Activated CD4-positive, alpha-beta T cell treated with anti-CD3 and anti-CD28 coated beads for 36 hours (primary cell): ENCODE measurements at places on chromosomes 1 and 21. TPM values are rescaled to one million over a fixed set of nuclear protein-coding genes. Genes with fewer than 3 reads are reported as not detected.

- no peak overlapping the region for H3K27ac ChIP-seq
- no peaks in the 10 kb centered on the region for H3K27me3 ChIP-seq
- H3K36me3 ChIP-seq = no peaks in the 10 kb centered on the region
- no peaks in the 10 kb centered on the region for H3K4me1 ChIP-seq
- H3K4me3 ChIP-seq = no peak overlapping the region
Observed at GRCh38 chr21:14697769-14698168, 151.7 kb upstream of the SAMSN1 start.

GRCh38 chr1:111283838-111284237, 6.8 kb upstream of the CHIA start:
- H3K36me3 ChIP-seq = no peaks in the 10 kb centered on the region
- DNase-seq = no peak
- no peak overlapping the region for H3K27ac ChIP-seq
- peaks cover 2% of the 10 kb centered on the region for H3K4me1 ChIP-seq

DNA sequence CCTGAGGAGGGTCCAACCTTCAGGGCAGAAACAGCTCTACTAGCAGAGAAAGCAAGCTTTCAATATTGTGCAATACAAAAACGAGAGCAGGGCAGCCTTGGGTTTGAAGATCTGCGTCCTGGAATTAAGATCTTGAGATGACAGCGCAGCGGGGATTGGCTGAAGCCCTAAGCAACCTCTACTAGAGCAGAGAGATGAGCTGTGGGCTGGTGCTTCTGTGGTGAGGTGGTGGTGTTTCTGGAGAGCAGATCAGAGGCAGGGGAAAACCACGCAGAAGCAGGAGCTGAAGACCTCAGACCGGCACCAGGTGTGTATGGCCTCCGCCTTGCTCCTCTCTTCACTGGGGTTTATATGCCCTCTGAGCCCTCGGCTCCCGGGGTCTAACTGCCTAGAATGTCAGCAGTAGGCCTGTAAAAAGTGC, 12.5 kb downstream of the TRAF3IP3 start:
- H3K4me3 ChIP-seq = no peak overlapping the region
- peak; percentile 94 for DNase-seq

ADCY10 gene
- total RNA-seq = 0.11 TPM

CCSAP gene
- total RNA-seq = 8.4 TPM

GRCh38 chr1:24315391-24315790, 3.8 kb upstream of the GRHL3 start:
- H3K4me1 ChIP-seq = peaks cover 20% of the 10 kb centered on the region
- DNase-seq = no peak
- H3K27me3 ChIP-seq = peaks cover 35% of the 10 kb centered on the region
- no peak overlapping the region for H3K27ac ChIP-seq

GRCh38 chr1:86382878-86383277, 13.2 kb downstream of the ODF2L start:
- no peak overlapping the region for H3K4me3 ChIP-seq
- H3K27ac ChIP-seq = peak overlapping the region; percentile 31
- no peaks in the 10 kb centered on the region for H3K27me3 ChIP-seq
- peaks cover 10% of the 10 kb centered on the region for H3K4me1 ChIP-seq
- H3K36me3 ChIP-seq = peaks cover 6% of the 10 kb centered on the region

IL23R gene
- 7.1 TPM for total RNA-seq

GRCh38 chr1:226520640-226521355, 27.8 kb upstream of the STUM start:
- H3K36me3 ChIP-seq = no peaks in the 10 kb centered on the region
- H3K4me1 ChIP-seq = no peaks in the 10 kb centered on the region
- no peak overlapping the region for H3K4me3 ChIP-seq

DNA sequence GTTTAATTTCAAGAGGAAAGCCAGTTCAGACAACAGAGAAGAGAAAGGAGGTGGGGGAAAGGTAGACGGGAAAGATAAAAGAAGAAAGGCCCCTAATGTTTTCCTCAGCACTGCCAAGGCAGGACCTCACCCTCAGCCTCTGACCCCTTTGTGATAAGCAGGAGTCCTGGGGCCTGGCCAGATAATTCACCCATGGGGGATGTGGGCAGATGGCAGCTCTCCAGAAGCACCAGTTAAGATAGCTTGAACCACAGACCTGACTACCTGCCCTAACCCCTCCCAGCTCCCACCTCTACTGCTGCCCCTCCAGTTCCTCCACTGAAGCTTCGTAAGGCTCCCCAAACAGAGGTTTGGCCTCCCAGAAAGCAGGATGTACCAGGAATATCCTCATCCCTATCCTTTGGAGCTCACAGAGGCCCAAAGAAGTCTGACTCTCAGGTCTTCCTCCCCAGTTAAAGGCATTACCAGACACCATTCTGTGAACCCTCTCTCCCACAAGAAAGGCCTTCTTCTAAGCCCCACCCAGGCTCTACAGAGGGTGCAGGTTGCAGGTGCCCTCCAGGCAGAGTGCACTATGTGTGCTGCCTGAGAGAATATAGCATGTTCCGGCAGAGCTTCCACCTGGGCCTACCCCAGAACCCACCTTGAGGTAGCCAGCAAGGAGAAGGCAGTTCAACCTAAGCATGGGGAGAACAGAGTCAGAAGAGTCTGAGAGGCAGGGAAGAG, 9.2 kb upstream of the SNAPIN start:
- peak overlapping the region; percentile 62 for H3K27ac ChIP-seq
- no peak for DNase-seq
- H3K27me3 ChIP-seq = no peaks in the 10 kb centered on the region
- no peak overlapping the region for H3K4me3 ChIP-seq

DNA sequence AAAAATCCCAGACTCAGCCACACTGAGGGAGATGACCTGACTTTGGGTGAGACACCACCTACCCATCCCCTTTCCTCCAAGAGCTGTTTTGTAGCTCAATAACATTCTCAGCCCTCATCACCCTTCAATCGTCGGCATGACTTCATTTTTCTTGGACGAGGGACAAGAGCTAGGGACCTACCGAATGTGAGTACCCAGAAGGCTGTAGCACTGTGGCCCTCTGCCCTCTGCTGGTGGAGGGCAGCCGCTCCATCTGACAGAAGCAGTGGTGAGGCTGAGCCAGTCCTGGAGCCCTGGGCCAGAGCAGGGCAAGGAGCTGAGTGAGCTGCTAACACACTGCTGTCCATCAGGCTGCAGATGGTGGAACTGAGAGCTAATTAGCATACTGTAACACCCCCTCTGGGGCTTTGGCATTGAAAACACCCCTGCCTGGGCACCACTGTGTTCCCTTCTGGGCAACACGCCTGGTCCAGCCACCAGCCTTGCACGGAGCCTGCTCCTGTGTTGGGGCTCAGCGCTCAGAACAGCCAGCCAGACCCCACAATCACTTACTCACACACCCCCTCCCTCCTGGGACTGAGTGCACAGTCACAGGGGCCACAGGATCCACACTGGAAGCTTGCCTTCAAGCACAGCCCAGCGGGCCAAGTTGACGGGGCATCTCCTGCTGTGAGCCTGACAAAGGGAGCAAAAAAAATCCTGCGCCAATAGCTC, 18.3 kb upstream of the ALPL start:
- H3K27me3 ChIP-seq = peaks cover 10% of the 10 kb centered on the region
- no peak overlapping the region for H3K4me3 ChIP-seq
- H3K4me1 ChIP-seq = peaks cover 8% of the 10 kb centered on the region

DNA sequence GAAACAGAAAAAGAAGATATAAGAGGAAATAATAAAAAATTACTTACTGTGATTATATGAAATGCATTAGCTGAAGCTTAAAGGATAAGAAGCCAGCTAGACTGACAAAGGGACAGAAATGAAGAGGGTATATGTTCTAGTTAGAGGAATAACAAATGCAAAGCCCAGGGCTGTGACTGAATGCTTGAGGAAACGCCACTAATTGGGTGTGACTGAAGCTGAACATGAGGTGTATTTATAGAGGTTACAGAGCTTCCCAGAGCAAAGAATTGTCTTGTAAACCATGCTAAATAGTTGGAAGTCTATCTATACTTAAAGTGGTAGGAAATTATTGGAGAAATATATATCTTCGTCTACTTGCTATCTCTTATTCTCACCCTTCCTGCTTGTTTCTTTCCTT, 77.7 kb upstream of the PLPPR5 start:
- H3K36me3 ChIP-seq = no peaks in the 10 kb centered on the region
- H3K27ac ChIP-seq = no peak overlapping the region
- DNase-seq = no peak
- no peak overlapping the region for H3K4me3 ChIP-seq
- no peaks in the 10 kb centered on the region for H3K4me1 ChIP-seq
- H3K27me3 ChIP-seq = no peaks in the 10 kb centered on the region

GRCh38 chr1:156559086-156559796, 13.1 kb downstream of the IQGAP3 start:
- DNase-seq = no peak
- H3K36me3 ChIP-seq = no peaks in the 10 kb centered on the region
- no peak overlapping the region for H3K4me3 ChIP-seq
- H3K27me3 ChIP-seq = no peaks in the 10 kb centered on the region

ALPL gene
- total RNA-seq = not detected

GRCh38 chr1:238340989-238341388, 450.3 kb upstream of the ZP4 start:
- DNase-seq = no peak
- no peaks in the 10 kb centered on the region for H3K27me3 ChIP-seq
- no peaks in the 10 kb centered on the region for H3K4me1 ChIP-seq
- no peak overlapping the region for H3K27ac ChIP-seq
- no peak overlapping the region for H3K4me3 ChIP-seq
- H3K36me3 ChIP-seq = no peaks in the 10 kb centered on the region

- no peaks in the 10 kb centered on the region for H3K27me3 ChIP-seq
- no peak overlapping the region for H3K27ac ChIP-seq
- no peaks in the 10 kb centered on the region for H3K36me3 ChIP-seq
- no peak overlapping the region for H3K4me3 ChIP-seq
- no peaks in the 10 kb centered on the region for H3K4me1 ChIP-seq
Observed at GRCh38 chr1:14682941-14683621, 84.6 kb downstream of the KAZN start.

OR10J1 gene
- not detected for total RNA-seq
